Fibroblast of the aortic adventitia (primary cell): ENCODE measurements at places on chromosomes 1 and 21. TPM values are rescaled to one million over a fixed set of nuclear protein-coding genes. Genes with fewer than 3 reads are reported as not detected.

The DMBX1 gene
- total RNA-seq, result not detected in 2 replicates

The MAD2L2 gene
- 17.6 and 33.1 TPM in 2 replicates for total RNA-seq

The RAB4A gene
- total RNA-seq, result 30.8 and 33.2 TPM in 2 replicates

The CHIA gene
- total RNA-seq, result not detected in 2 replicates

The PPIAL4G gene
- total RNA-seq, result not detected in 2 replicates

The OR10Z1 gene
- not detected in 2 replicates for total RNA-seq

The PAFAH2 gene
- 8.7 and 9.8 TPM in 2 replicates for total RNA-seq

The F13B gene
- not detected in 2 replicates for total RNA-seq

The ST6GALNAC5 gene
- 0.09 TPM in 1 of 2 replicates, not detected in the other for total RNA-seq

The CD1D gene
- 0.09 TPM in 1 of 2 replicates, not detected in the other for total RNA-seq

The LIN28A gene
- total RNA-seq, result not detected in 2 replicates

The C1orf216 gene
- 19.3 and 27.2 TPM in 2 replicates for total RNA-seq

The OR2L13 gene
- total RNA-seq, result not detected in 2 replicates

DNA sequence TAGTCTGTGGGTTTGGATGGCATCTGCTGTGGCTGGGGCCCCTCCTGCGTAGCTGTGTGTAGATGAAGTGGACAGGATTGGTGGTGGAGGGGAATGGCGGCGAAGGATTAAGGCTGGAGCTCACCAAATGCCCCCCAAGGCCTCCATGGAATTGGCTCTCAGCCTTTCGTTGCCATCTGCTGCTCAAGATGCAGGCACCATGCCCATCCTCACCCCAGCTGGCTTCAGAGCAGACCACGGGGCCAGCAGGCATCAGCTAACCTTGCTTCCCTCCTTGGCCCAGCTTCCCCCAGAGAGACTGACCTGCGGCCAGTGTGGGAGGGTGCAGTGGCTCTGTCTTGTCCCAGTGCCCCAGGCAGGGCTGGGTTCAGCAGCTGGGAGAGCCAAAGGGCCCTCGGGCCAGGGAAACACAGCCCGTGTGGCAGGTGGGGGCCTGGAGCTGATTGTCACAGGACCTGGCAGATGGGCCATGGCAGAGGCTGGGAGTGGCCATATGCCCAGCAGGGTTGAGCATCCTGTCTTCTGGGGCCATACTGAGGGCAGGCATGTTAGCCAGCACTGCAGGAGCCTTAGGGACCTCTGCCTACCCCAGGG, 66.8 kb upstream of the ACTL8 start:
- no peak for DNase-seq

GRCh38 chr1:155124503-155125463, 2.9 kb upstream of the EFNA1 start:
- no peak for DNase-seq

GRCh38 chr1:1170215-1171091, 3.2 kb upstream of the TTLL10 start:
- no peak for DNase-seq

DNA sequence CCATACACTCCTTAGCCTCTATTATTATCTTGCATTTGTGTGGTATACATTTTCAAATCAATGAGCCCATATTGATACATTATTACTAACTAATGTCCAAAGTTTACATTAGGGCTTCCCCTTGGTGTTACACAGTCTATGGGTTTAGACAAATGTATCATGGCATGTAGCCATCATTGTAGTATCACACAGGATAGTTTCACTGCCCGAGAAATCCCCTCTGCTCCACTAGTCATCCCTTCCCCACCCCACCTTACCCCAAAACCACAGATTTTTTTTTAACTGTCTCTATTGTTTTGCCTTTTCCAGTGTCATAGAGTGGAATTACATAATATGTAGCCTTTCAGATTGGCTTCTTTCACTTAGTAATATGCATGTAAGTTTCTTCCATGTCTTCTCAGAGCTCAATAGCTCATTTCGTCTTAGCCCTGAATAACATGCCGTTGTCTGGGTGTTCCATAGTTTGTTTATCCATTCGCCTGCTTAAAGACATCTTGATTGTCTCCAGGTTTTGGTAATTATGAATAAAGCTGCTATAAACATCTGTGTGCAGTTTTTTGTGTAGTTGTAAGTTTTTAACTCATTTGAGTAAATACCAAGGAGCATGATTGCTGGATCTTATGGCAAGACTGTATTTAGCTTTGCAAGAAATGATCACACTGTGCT, 86.4 kb upstream of the LYST start:
- peak; percentile 16 for DNase-seq

DNA sequence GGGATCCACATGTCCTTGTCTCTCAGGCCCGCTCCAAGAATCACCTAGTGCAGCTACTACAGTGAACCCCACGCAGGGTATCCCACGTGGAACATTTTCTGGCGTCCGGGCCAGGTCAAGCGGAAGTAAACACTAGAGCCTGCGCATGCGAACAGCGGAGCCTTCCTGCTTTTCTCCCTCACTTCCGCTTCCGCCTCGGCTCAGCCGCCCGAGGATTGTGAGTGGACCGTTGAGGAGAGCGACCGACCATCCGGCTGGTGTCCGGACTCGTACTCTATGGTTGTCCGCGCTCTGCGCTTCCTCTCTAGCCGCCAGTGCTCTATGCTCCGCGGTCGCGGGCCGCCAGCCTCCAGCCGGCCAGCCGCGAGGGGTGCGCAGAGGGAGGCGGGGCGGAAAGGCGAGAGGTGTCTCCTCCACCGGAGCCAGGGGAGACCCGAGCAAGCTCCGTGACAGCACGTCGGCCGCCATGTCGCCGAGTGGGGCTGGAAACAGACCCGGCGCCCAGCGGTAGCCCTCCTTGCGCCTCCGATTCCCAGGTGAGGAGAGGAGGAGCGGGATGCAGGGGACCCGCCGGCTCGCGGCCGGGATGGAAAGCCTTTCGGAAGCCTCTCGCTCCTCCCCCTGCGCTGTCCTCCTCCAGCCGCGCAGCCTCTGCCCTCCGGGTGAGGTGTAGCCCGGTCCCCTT, at the start of the genes CNST and TFB2M:
Gene CNST, plus strand, starts transcription at position 329 of the 685 bp plus-strand sequence. CDS start 25,107 bp downstream, outside the sequence.
Gene TFB2M, minus strand, starts transcription at position 134 of the 685 bp plus-strand sequence. Its CDS starts 123 bp downstream, at position 11.
- DNase-seq, result peak; percentile 99

DNA sequence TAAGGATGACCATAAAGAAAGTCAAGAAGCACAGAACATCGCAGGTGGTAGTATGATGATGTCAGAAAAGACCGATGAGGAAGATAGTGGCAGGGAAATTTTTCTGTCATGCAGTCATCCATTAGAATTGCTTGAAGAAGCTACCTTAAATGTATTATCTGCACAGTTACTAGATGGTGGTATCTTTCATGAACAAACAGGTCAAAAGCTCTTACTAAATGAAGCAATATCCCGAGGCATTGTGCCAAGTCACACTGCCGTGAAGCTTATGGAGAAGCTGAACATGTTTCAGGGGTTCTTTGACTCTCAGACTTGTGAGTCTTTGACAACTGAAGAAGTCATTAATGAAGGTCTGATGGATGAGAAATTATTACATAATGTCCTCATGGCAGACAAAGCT, 128.8 kb downstream of the MACF1 start:
- DNase-seq, result peak; percentile 35

DNA sequence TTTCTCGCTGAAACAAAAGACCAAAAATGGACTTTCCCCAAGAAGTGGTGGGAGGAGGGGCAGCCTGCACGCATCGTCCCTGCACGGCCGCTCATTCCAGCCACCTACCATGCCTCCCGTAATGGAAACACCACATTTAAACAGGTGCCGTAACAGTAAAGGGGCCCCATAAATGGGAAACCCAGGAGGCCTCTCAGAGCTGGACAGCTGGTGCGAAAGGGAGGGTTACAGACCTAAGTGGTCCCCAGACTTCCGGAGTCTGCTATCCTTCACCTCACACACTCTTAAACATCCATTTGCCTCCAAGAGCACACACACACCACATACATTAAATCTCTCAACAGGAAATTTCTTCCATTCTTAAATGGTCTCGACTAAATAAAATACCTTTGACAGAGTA, 120.7 kb upstream of the SOD1 start:
- DNase-seq, result no peak

DNA sequence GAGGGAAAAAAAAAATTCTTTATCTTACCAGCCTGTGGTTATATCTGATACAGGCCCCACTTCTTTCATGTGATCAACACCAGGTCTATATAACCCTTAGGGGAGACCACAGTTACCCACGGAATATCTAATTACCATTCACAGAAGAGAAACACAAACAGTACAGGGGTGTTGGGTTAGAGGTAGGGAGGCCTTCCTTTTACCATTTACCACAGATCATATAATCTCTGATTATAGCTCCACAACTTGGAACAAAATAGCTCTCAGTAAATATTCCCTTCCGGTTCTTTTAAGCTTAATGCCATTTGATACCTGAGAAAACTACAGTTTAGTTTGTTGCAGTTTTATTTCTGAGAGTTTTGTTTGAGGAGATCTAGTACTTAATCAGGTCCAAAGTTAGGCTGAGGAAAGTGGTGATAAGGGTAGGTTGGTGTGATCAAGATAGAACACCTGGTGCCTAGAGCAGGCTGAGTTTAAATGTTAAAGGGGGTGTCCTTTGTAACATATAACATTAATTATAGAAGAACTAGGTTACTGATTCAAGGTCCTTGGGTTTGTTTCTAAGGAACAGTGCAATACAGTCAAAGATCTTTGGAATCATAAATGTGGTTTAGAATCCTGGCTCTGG, 14.1 kb downstream of the EPB41 start:
- DNase-seq, result peak; percentile 2

GRCh38 chr1:41879617-41880016, 39.1 kb downstream of the HIVEP3 start:
- DNase-seq, result no peak

- no peak for DNase-seq
Observed at GRCh38 chr1:233406339-233406960, 78.9 kb downstream of the MAP3K21 start.

DNA sequence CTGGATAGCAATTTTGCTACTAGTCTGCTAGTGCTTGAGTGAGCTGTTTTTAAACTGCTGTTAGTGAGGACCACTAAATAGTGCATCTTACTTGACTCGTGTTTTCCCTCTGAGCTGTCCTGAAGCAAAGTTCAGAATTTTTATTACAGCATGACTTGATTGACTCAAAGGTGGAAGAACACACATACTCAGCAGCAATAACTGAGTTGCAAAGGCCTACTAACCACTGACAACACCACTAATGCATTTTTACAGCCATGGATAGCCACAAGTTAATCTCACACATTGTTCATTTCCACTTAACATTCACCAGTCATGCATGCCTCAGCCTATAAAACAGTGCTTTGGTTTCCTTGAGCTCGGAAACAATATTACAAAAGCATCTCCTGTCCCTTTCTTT, 148.7 kb downstream of the RUNX1 start:
- no peak for DNase-seq

- DNase-seq, result no peak
Observed at GRCh38 chr1:184930232-184930631, 44.1 kb downstream of the NIBAN1 start.

GRCh38 chr1:29179641-29180184, 2.0 kb downstream of the SRSF4 start:
- DNase-seq, result peak; percentile 53

- DNase-seq, result peak; percentile 94
Observed at GRCh38 chr1:61851849-61852669, 109.8 kb downstream of the PATJ start.

DNA sequence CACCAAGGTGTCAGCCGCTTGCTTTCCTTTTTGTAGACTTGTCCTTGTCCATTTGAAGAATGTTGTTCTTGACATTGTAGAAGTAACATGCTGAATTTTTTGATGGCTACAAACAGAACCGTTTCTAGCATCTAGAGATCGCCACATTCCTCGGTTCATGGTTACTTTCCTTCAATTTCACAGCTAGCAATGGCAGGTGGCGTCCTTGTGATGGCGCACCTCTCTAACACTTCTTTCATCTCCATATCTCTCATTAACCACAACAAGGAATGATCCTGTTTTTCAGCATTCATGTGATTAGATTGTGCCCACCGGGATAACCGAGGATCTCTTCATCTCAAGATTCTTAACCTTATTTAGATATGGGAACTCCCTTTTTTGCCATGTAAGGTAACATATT, 2129.8 kb downstream of the NCAM2 start:
- no peak for DNase-seq

DNA sequence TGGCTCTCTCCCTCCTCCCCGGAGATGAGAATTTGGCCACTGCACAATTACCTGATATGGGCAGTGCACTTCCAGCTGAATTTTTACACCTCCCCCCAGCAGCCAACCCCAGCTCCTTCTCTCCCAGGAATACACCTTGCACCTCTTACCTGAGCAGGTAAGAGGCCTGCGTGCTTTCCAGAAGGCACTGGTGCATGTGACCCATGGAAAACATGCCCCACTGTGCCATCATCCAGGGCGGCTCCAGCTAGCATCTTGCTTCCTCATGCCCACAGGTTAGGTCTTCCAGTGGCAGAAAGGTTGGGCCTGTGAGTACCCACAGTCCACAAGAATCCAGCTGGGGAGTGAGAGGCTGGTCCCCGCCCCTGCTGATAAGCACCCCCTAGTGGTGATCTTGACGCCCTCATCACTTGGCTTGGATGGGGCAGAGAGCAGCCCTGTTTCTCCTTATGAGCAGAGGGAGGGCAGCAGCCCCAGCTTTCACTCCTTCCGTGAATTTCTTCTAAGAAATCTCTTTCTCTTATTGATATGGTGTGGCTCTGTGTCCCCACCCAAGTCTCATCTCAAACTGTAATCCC, 57.8 kb downstream of the EDARADD start:
- no peak for DNase-seq

DNA sequence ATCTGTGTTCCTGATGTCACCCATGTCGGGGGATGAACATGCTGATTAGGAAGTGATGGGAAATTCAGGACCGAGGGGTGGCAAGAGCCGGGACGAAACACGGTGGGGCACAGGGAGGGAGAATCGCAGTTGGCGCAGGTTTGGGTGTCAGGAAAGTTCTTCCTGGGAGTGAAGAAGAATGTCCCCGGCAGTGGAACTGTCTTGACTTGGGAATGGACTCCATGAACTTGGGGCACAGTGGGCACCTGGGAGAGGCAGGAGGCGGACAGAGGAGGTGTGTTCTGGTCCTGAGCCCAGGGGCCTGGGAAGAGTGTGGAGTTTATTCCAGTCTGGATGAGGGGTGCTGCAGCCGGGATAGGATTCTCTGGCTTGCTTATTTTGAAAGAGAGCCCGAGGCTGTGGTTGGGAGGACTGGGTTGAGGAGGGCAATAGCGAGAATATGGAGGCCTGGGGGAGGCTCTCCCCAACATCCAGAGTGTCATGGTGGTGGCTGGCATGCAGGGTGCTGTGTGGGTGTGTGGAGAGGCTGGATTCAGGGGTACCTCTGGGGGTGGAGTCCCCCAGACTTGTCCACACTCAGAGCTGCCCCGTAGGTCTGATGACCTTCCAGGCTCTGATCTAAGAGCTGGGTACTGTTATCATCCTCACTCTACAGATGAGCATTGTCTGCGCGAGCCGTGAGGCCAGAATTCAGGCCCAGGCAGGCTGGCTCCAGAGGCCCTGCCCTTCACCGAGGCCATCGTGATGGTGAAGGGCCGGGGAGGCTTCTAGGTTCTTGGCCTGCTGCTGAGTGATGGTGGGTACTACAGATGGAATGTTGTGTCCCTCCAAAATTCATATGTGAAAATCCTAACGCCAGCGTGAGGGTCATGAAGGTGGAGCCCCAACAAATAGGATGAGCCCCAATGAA, 274.5 kb upstream of the C1orf174 start:
- no peak for DNase-seq
